ENCODE measurements at places on chromosomes 4 and X. TPM values are rescaled to one million over a fixed set of nuclear protein-coding genes. Genes with fewer than 3 reads are reported as not detected.

GRCh38 chr4:28211676-28212470 is 1351.2 kb downstream of the STIM2 start:
- no peak for DNase-seq

- DNase-seq, result peak; percentile 22
Observed at GRCh38 chrX:46681849-46682248, 77.1 kb downstream of the SLC9A7 start.

DNA sequence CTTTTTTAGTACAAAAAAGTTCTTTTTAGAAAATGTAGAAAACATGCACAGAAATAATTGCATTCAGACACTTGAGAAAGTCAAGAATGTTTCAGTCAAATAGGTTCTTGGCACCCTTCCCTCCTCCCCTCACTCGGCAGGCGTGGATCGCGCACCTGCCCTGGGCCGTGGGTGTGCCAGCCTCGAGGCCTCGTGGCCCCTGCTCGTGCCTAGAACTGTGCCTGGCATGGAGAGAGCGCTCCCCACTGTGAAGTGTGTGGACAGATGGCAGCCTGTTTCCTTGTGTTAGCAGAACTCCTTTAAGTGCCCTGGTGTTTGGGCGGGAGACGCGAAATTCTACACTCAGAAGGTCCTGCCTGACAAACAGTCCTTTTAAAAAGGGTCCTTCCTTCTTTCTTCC is 14.7 kb downstream of the RGS12 start:
- no peak for DNase-seq

DNA sequence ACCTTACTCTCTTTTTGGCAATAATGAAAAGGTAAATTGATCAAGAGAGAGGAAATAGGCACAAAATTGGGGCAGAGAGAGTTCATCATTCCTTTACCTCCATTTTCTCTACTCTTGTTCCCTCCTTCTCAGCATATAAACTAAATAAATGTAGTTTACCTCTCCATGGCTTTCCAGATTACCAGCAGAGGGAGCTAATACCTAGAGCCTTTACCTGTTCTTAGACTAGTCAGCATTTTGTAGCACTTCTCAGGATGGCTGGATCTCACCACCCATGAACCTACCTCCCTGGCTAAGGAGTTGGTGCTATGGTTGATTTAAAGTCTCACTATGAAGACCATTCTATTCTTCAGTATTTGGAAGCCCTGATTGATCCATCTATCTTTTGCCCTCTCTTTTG is 15.7 kb downstream of the OFD1 start:
- peak; percentile 24 for DNase-seq

GRCh38 chr4:142913034-142913433 is 66.9 kb upstream of the INPP4B start:
- DNase-seq, result no peak

GRCh38 chrX:48071064-48071985 is at the start of gene ZNF630:
TSS of gene ZNF630 (minus strand) at chrX:48071640. CDS start at chrX:48066886, 4,754 bp downstream.
- DNase-seq, result peak; percentile 24

Gene TBC1D9
- total RNA-seq, result 25.4 TPM

Gene HOPX
- 3.3 TPM for total RNA-seq
